ENCODE measurements at places on chromosomes 5 and 9.

DNA sequence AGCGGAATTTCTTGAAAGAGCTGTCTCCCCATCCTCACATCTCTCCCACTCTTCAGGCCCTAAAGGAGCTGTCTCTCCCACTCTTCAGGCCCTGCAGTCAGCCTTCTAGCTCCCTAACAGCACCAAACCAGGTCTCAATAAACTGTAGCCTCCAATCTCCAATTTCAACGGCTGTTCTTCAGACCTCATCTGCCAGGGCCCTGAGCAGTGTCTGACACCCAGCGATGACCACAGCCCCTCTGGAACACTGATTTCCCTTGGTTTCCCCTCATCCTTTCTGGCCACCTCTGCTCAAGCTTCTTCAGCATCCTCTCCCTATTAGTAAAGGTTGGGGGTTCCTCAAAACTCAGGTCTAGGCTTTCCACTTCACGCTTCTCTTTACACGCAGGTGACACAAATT lies 1.6 kb upstream of the P4HA2 start:
- no peak for DNase-seq

DNA sequence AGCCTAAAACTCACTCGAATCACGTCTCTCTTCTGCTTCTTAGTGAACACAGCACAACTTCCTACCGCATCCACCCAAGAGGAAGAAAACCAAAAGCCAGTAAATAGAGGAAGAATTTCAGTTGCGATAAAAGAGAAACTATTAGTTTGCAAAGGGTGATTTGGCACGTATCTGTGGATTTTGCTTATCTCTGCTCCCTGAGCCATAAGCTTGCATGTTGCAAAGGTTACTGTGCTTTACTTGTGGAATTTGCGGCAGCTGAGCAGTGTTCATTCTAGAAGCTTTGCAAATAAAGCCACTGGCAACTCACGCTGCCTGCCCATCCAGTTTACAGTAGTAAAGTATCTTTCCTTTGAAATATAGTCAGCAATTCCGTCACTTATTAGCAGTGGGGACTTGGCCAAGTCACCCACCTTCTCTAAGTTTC lies 149.0 kb upstream of the PCA3 start:
- DNase-seq: no peak

GRCh38 chr9:127589955-127590370 lies 22.1 kb upstream of the STXBP1 start:
- peak; percentile 43 for DNase-seq

DNA sequence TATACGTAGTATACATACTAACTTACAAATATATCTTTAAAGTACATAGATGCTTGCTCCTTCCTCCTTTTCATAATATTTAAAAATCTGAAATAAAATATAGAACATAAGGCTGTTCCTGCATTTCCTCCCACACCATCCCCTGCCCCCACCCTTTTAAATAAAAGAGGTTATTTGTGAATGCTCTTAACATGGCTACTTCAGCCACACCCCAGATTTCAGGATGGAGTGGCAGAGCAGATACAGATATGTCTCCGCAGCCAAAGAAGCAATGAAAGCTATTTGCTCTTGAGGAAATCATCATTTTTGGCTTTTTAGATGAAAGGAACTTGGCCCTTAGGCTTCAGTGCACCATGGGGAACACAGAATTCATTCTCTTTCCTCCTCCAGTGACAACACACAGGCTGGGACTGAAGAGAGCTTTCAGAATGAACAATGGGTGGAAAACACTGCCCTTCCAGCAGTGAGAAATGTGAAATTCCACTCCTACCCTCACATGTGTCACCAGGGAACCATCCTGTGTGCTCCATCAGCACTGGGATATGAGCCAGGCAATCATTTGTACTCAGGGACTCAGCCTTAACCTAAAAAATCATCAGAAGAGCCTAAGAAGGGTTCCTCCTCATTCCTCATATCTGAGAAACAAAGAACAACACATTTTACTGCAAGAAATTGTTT lies 134.3 kb downstream of the PPP2R2B start:
- no peak for DNase-seq

GRCh38 chr5:1792842-1793266 lies 6.8 kb downstream of the MRPL36 start:
- peak; percentile 83 for DNase-seq

DNA sequence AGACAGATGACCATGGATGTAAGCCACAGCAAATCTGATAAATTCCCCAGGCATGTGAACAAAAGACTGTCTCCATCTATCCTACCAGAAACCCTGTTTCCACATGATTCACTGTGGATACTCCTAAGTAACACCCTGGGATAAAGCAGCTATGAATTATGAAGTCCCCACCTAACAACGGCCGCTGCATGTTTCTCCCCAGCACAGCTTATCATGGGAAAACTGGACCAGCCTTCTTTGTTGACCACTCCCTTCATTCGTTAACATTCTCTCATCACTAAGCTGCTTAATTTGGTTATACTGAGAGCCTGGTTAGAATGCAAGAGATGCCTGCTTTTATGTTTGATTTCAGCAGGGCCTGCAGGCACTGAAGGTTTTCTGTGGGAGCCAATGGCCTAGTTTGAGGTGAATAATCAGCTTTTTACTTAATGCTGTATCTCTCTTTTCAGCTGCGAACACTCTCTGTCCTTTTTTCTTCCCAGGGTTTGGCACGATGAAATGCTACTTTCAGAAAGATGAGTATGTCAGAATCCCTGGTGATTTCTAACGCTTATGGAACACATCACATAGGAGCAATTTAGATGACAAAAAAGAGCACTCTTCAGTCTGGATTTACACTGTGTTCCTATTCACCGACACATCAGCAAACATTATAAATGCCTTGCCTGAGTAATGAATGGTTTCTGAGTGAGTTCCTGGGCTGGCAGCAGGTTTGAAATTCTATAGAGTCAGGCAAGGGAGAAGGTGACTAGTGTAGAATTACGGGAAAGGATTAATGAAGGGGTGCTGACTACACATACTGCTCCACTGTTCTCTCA lies 318.4 kb upstream of the ZNF608 start:
- DNase-seq: no peak

GRCh38 chr9:109451311-109452025 lies 46.6 kb downstream of the PTPN3 start:
- DNase-seq: no peak

- no peak for DNase-seq
Measured at GRCh38 chr9:90808890-90809685, 7.5 kb downstream of the SYK start.

DNA sequence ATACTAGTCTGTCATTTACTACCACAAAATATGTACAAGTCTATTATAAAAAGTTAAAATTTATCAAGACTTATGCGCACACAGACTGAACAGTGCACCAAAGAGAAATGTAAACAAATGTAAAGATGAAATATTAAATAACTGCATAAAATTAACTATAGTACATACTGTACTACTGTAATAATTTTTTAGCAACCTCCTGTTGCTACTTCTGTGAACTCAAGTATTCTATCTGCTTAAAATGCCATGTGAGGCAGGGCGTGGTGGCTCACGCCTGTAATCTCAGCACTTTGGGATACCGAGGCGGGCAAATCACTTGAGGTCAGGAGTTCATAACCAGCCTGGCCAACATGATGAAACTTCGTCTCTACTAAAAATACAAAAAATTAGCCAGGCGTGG lies 13.8 kb upstream of the ISOC1 start:
- DNase-seq: no peak
